ENCODE measurements at places on chromosomes 3 and 15. TPM values are rescaled to one million over a fixed set of nuclear protein-coding genes. Genes with fewer than 3 reads are reported as not detected.

The GPR149 gene
- not detected for total RNA-seq

The CIB2 gene
- 26.1 TPM for total RNA-seq

The XCR1 gene
- not detected for total RNA-seq

The DNAH12 gene
- total RNA-seq: 0.16 TPM

GRCh38 chr3:72848703-72849081 is 447 bp upstream of the SHQ1 start:
- H3K36me3 ChIP-seq: no peaks in the 10 kb centered on the region
- no peaks in the 10 kb centered on the region for H3K27me3 ChIP-seq
- peaks cover 45% of the 10 kb centered on the region for H3K4me1 ChIP-seq
- H3K27ac ChIP-seq: peak overlapping the region; percentile 90

DNA sequence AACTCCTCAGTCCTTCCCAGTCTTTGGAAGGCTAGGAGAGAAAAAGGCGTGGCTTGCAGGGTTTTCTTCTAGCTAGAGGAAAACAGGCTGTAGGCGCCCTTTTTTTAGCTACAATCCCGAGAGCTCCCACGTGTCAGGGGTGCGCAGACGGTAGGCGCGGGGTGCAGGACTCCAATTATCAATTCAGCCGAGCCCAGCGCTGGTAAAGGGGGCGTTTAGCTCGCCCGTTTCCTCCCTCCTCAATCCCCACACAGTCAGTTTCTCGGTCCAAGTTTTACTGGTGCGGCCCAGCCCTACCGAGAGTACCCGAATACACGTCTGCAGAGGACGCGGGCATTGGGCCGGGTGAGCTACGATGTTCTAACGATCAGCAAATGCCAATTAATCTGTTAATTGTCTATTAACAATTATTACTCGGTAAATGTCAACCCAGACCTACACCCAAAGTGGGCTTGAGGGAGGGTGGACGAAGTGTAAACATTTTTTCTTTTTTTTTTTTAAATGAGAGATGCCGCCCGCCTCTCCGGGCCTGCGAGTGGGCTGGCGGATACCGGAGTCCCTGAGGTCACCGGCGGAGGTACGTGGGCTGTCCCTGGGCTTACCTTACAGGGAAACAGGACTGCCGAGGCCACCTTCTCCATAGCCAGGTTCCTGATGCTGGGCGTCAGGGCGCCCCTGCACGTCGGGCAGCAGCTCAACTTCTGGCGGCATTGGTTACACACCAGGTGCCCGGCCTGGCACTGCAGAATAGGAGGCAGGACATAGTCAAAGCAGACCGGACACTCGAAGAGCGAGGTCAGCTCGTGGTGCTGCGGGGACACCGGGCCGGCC is 923 bp downstream of the SIAH2 start:
- H3K36me3 ChIP-seq: peaks cover 6% of the 10 kb centered on the region
- peak; percentile 40 for DNase-seq
- H3K27me3 ChIP-seq: no peaks in the 10 kb centered on the region
- H3K4me1 ChIP-seq: peaks cover 68% of the 10 kb centered on the region
- H3K27ac ChIP-seq: peak overlapping the region; percentile 99

DNA sequence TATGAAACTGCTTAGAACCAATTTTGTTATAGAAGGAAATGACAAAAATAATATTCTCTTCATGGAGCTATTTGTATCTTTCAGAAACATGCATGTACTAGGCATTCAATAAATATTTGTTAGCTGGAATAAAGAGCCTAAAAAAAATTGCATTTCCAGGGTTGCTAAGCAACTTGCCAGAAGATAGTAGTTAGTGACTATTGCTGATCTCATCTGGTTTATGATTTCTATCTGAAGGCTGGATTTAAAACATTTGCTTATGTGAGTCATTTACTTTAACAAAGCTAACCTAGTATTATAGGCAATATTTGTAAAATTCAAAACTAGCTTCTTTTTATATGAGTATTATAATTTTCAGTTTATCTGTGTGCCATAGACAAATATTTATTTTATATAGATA is 78.3 kb downstream of the NAALADL2 start:
- no peaks in the 10 kb centered on the region for H3K27me3 ChIP-seq
- H3K4me1 ChIP-seq: no peaks in the 10 kb centered on the region
- H3K27ac ChIP-seq: no peak overlapping the region
- H3K4me3 ChIP-seq: no peak overlapping the region
- H3K36me3 ChIP-seq: no peaks in the 10 kb centered on the region

DNA sequence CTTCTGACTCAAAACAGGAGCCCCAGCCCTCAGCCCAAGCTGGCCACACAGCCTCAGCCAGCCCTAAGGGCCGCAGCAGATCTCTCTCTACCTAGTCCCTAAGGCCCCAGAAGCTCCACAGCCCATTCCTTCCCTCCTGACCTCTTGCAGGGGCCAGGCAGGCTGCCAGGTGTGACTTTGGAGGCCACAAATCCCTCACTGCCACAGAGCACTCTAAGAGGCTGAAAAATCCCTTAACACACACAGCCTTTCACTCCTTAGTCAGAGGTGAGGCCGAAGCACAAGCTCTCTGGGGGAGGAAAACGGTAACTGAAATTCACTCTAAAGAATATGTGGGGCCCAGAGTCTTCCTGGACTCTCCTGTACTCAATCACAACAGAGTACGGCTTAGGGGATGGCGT is 23.3 kb downstream of the LRRC2 start:
- H3K27ac ChIP-seq: peak overlapping the region; percentile 39
- no peak overlapping the region for H3K4me3 ChIP-seq
- no peaks in the 10 kb centered on the region for H3K27me3 ChIP-seq
- H3K36me3 ChIP-seq: peaks cover 43% of the 10 kb centered on the region

DNA sequence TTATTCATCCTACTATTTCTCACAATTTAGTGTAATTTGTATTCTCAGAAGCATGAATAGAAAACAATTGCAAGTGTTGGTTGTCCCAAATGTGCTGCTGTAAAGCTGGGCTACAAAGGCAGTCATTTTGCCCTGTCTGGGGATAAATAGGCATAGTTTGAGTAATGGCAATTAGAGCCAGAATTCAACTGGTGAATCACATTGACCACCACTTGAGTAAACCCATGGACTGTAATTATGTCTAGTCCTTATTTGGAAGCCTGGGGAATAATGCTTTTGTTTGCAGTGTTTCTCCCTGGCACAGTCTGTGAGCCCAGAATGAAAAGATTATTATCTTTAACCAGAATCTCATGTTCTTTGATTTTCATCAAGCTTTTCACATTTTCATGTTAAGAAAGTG is 30.5 kb upstream of the CHL1 start:
- H3K27ac ChIP-seq: no peak overlapping the region
- H3K36me3 ChIP-seq: no peaks in the 10 kb centered on the region
- no peaks in the 10 kb centered on the region for H3K4me1 ChIP-seq
- H3K4me3 ChIP-seq: no peak overlapping the region
- no peak for DNase-seq
- no peaks in the 10 kb centered on the region for H3K27me3 ChIP-seq

- no peak overlapping the region for H3K27ac ChIP-seq
- H3K36me3 ChIP-seq: no peaks in the 10 kb centered on the region
- no peak for DNase-seq
- H3K27me3 ChIP-seq: no peaks in the 10 kb centered on the region
- no peaks in the 10 kb centered on the region for H3K4me1 ChIP-seq
These were observed 307.3 kb upstream of the RBMS3 start for GRCh38 chr3:28973609-28974008.

GRCh38 chr3:159451482-159451881 is 537.2 kb upstream of the IL12A start:
- H3K36me3 ChIP-seq: no peaks in the 10 kb centered on the region
- no peak for DNase-seq
- no peak overlapping the region for H3K4me3 ChIP-seq

DNA sequence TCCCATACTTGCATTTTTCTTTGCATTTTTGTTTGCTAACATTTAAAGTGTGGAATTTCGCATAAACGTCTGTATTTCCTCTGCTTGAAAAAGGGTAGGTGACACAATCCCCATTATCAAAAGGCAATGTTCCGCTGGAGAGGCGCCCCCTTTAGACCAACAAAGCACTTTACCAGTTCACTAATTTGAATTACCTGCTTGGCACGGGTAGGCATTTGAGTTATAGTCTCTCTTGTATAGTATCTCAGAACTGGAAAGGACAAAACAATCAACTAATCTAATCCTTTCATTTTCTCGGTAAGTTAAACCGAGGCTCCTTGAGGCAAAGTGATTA is 775 bp upstream of the CCDC39 start:
- peaks cover 45% of the 10 kb centered on the region for H3K27me3 ChIP-seq
- H3K4me1 ChIP-seq: peaks cover 21% of the 10 kb centered on the region
- no peaks in the 10 kb centered on the region for H3K36me3 ChIP-seq
- H3K4me3 ChIP-seq: peak overlapping the region; percentile 75

DNA sequence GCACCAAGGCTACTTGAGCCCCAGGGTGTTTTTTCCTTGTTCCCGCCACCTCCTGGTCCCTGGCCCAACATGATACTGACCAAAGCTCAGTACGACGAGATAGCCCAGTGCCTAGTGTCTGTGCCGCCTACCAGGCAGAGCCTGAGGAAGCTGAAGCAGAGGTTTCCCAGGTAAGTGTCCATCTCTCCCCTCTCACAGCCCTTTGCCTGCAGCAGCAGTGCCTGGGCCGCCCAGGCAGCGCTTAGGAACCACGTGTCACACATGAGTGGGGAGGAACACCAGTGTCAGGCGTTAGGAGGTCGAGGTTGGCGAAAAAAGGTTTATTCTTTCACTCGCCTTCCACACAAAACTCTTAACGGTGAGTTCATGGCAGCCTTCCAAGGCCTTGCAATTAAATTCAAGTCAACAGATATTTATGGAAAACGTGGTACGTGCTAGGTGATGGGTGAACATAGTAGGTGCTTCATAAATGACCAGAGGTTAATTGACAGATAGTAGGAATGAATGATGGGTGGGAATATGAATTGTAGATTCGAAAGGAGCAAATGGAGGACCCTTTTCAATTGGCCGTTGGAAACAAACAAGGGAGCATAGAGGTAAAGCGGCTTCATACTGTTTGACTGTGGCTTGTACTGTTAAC is 486 bp downstream of the CDIN1 start:
- H3K4me3 ChIP-seq: peak overlapping the region; percentile 75
- no peaks in the 10 kb centered on the region for H3K36me3 ChIP-seq
- H3K4me1 ChIP-seq: peaks cover 53% of the 10 kb centered on the region
- no peaks in the 10 kb centered on the region for H3K27me3 ChIP-seq
- DNase-seq: peak; percentile 18
- H3K27ac ChIP-seq: peak overlapping the region; percentile 89

GRCh38 chr3:129690963-129691362 is 84.5 kb upstream of the PLXND1 start:
- peaks cover 43% of the 10 kb centered on the region for H3K4me1 ChIP-seq
- H3K27me3 ChIP-seq: no peaks in the 10 kb centered on the region
- no peaks in the 10 kb centered on the region for H3K36me3 ChIP-seq
- no peak overlapping the region for H3K4me3 ChIP-seq
- no peak overlapping the region for H3K27ac ChIP-seq

DNA sequence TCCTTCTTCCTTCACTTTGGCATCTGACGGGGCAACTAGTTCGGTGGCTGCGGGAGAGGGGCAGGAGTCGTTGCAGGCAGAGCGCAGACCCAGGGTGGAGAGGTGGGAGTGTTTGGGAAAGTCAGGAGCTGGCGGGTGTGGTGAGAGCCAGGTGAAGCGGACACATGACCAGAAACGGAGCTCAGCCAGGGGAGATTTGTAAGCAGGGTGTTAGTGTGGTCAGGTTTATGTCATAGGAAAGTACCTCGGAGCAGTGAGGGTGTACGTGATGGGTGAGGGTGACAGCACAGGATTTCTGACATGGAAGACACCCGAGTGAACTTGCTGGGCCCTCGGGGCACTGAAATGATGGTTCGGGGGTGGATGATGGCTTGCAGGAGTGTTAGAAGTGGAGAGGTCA is 247.4 kb upstream of the TPM1 start:
- peaks cover 28% of the 10 kb centered on the region for H3K36me3 ChIP-seq
- peaks cover 27% of the 10 kb centered on the region for H3K4me1 ChIP-seq
- no peak for DNase-seq
- no peaks in the 10 kb centered on the region for H3K27me3 ChIP-seq

DNA sequence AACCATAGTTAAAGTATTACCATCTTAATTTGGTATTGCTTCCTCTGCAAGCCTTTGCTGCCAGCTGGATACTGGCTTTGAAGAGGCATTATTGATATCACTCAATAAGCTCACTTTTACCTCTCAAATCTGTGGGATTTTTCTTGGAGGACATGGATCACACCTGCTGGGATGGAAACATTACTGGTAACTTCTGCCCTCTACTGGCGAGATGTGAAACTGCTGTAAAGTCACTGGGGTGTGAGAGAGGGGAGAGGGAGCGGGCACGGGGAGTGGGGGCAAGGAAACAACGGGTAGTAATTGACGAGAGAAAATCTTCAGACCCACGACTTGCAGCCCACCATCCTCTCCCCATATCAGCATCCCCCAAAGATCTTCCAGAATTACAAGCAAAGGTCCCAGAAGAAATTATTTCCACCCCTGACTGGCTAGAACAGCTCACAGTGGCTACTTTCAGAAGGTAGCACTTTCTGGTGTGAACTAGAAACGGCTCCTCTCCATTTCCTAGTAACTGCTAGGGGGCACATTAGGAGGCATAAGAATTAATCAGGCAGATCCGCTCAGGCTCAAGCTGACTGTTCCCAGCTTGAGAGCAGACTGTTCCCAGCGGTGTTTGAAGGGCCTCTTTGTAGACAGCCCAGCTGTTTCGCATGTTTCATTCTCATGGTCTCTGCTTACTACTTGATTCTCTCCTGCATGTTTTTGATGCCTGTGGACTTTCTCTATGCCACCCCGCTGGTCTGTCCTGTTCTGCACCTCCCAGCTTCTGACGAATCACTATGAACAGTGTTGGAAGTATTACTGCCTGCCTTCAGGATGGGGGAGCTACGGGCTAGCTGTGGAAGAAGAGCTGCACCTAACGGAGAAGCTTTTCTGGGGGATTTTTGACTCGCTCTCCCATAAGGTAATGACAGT is 230.4 kb upstream of the CHRM5 start:
- H3K4me1 ChIP-seq: no peaks in the 10 kb centered on the region
- no peak overlapping the region for H3K4me3 ChIP-seq

- no peaks in the 10 kb centered on the region for H3K36me3 ChIP-seq
- H3K4me3 ChIP-seq: no peak overlapping the region
- DNase-seq: no peak
- H3K4me1 ChIP-seq: no peaks in the 10 kb centered on the region
These were observed 781.1 kb downstream of the TUSC7 start for GRCh38 chr3:117490716-117491115.

DNA sequence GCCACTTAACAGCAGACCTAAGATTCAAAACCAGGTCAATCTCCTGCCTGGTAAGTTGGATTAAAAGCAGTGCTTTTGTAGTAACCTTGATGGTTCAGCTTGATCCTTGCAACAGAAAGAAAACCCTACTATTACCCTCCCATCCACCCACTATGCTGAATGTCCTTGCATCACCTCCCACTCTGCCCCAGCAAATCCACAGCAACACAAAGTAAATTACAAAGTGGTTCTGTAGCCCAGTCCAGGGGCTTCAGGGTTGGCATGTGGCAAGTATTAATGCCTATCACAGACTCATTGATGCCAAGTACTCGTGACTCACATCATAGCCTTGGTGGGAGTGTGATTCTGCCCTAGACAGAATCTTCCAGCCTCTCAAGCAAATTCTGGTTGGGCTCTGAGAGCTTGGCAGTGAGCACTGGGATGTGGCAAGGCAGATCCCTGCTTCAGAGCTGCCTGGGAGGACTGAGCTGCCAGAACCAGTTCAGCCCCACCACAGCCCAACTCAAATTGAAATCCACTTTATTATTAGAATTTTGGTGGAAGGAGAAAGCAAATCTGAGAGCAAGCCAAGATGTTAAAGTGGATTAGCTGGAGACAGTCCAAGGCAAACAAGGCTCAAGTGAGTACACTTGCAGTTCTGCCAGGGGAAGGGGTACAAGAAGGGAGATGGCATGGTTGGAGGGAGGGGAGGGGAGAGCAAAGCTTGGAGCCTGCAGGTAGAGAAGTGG is 225.8 kb upstream of the UMPS start:
- no peak for DNase-seq
- no peaks in the 10 kb centered on the region for H3K27me3 ChIP-seq
- peaks cover 14% of the 10 kb centered on the region for H3K4me1 ChIP-seq

- DNase-seq: no peak
- H3K4me1 ChIP-seq: peaks cover 8% of the 10 kb centered on the region
- no peak overlapping the region for H3K4me3 ChIP-seq
- peaks cover 7% of the 10 kb centered on the region for H3K27me3 ChIP-seq
- no peaks in the 10 kb centered on the region for H3K36me3 ChIP-seq
These were observed 57.4 kb downstream of the CDCP1 start for GRCh38 chr3:45088543-45089358.
